ENCODE measurements at places on chromosomes 2 and 18.

DNA sequence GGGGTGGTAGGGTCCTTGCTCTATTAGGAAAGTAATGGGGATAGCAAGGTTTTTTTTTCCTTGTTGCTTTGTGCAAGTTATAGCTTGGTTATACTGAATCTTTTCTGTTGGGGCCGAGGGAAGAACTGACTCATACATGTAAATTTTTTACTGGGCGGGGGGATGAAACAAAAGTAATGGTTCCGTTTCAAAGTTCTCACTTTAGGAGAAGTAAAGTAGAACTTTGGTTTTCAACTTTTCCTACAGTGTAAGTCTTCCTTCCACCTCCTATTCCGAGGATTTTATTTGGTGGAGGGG, 1.1 kb downstream of the AFTPH start:
- no peak for DNase-seq

- no peak for DNase-seq
These were observed 459.4 kb upstream of the UBE2E3 start for GRCh38 chr2:180520921-180521581.

GRCh38 chr2:48114256-48114655, 208.0 kb upstream of the FBXO11 start:
- DNase-seq = no peak

DNA sequence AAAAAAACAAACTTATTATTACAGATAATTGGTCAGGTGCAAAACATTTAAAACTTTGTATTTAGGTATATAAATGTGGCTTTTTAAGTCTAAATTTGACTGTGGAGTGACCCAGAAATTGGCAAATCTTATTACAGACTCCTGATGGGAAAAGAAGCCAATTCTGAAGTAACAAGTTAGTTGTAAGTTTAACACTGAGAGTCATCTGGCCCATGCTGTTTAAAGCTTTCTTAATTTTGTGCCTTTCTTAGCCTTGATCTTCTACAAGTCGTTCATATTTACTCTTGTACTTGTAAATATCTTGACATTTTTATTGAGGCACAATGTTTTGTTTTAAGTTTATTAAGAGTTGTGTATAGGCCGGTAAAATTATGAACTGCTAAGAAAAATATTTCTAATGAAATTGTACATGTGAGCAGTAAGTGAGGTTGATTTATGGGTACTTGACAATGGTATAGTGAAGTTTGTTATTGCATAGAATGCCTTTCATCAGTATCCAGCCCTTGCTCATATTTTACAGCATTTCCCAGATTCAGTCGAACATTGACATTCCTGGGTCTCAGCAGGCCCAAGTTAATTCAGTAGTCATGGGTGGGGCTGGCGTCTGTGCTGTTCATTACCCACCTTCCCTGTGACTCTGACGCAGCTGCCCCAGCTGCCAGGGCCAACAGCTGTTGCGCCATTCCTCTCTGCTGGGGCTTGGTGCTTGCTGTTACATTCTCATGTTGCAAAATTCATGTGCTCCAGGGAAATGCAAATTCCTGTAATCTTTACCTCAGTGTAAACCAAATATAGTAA, 121.4 kb downstream of the ZNF236 start:
- DNase-seq = no peak
